ENCODE measurements at places on chromosomes 6 and 20. TPM values are rescaled to one million over a fixed set of nuclear protein-coding genes. Genes with fewer than 3 reads are reported as not detected.

DNA sequence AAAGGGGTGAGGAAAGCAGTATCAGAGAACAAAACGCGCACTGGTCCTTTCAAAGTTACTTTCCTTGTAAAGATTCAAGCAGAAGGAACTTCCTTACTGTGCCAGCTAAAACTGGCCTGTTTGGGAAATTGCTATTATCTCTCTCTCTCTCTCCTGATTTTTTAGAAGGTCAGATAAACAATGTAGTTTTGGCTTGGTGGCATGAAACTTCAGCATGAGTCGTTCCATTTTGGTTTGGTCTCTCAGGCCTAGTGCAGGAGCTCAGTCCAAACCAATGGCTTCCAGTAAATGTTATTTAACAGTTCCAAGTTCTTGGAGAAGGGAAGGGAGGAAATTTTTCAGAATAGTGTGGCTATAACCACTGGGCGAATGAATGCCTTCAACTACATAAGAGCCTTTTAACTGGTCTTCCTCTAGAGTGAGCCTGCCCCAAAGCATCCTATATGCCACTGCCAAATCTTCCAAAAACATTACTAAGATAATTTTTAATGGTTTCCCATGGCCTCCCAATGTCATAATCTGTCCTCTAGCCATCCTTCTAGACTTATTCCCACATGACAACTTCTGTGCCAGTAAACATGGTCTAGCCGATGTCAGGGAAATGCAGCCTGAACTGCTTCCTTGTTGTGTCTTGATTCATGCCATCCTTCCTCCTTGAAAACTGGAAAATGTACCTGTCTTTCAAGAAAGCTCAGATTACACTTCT, 9.1 kb upstream of the SNX9 start:
- DNase-seq = peak; percentile 67

- DNase-seq = no peak
These were observed 39.7 kb downstream of the PIM1 start for GRCh38 chr6:37209461-37210205.

- no peak for DNase-seq
These were observed 120.3 kb downstream of the KCNQ5 start for GRCh38 chr6:72742001-72742673.

C6orf52 gene
- 1.9 TPM for total RNA-seq

GRCh38 chr20:59777331-59777725, 156.1 kb downstream of the SYCP2 start:
- DNase-seq = no peak

CEP162 gene
- 2.6 TPM for total RNA-seq

DNA sequence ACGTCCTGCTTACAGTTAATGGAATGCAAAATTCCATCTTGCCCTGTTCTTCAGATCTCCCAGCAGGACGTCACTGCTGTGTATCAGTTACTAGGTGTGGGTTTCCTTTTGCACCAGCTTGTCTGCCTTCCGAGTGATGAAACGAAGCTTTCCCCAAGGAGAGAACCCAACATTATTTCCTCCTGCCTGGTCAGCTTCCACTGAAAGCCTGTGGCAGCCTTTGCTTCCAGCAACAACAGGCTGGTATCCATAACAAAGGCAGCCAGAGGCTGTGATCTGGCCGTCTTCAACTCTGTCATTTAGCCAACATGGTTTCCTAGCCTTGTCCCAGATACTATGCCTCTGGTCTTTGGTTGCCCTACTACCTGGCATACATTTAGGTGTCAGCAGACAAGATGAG, 78.9 kb upstream of the HEY2 start:
- DNase-seq = peak; percentile 34

- no peak for DNase-seq
These were observed 67.3 kb downstream of the LY86 start for GRCh38 chr6:6655805-6656251.

DNA sequence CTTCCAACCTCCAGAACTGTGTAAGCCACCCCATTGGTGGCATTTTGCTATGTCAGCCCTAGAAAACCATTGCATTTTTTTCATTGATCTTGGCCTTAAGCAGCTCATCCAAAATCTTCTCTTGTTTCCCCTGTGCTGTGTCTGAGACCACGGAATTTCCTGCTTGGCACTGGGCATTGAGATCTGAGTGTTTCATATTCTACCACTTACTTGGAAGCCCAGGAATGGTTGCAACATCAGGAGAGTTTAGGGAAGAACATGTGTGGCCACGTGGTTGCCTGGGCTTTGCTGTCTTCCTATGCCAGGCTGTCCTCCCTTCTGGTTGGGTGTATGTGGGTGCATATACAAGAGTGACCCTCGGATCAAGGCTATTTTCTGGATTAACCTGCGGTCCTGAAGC, 139.3 kb upstream of the PMEPA1 start:
- DNase-seq = no peak

GRCh38 chr20:13930281-13930680, 60.1 kb downstream of the SEL1L2 start:
- DNase-seq = peak; percentile 82

- no peak for DNase-seq
These were observed 98.1 kb downstream of the RALGAPA2 start for GRCh38 chr20:20614391-20614790.

BPIFB2 gene
- not detected for total RNA-seq

- DNase-seq = no peak
These were observed 28.9 kb downstream of the ELMO2 start for GRCh38 chr20:46377518-46377917.

BANF2 gene
- not detected for total RNA-seq

GRCh38 chr20:49505518-49505917, 23.1 kb upstream of the KCNB1 start:
- no peak for DNase-seq

- DNase-seq = peak; percentile 91
These were observed 230.6 kb upstream of the SUPT3H start for GRCh38 chr6:45608252-45608913.

- DNase-seq = no peak
These were observed 35.3 kb downstream of the METTL24 start for GRCh38 chr6:110322874-110323242.

CST7 gene
- 1.0 TPM for total RNA-seq

GRCh38 chr6:33633462-33634158, 12.5 kb downstream of the ITPR3 start:
- no peak for DNase-seq

GRCh38 chr20:58993332-58994248, 12.5 kb downstream of the NELFCD start:
- no peak for DNase-seq

- DNase-seq = no peak
These were observed 266.4 kb downstream of the SAMD5 start for GRCh38 chr6:147774856-147775255.

DNA sequence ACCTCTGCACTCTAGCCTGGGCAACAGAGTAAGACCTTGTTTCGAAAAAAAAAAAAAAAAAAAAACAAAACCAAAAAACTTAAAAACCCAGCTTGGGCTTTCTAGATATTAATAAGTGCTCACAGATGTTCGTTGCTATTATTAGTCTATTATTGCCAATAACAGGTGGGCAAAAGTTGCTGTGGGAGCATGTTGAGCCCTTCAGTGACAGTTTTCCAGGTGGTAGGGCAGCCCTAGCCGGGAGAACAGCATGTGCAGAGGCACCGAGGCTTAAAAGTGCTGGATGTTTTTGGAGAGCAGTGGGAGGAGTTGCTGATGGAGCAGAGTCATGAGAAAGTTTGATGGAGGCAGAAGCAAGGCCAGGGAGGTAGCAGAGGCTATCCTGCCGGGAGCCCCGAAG, 4.4 kb downstream of the PPP1R16B start:
- no peak for DNase-seq

- no peak for DNase-seq
These were observed 29.3 kb downstream of the DNAAF9 start for GRCh38 chr20:3378138-3378537.

PTCHD4 gene
- 9.0 TPM for total RNA-seq

DNA sequence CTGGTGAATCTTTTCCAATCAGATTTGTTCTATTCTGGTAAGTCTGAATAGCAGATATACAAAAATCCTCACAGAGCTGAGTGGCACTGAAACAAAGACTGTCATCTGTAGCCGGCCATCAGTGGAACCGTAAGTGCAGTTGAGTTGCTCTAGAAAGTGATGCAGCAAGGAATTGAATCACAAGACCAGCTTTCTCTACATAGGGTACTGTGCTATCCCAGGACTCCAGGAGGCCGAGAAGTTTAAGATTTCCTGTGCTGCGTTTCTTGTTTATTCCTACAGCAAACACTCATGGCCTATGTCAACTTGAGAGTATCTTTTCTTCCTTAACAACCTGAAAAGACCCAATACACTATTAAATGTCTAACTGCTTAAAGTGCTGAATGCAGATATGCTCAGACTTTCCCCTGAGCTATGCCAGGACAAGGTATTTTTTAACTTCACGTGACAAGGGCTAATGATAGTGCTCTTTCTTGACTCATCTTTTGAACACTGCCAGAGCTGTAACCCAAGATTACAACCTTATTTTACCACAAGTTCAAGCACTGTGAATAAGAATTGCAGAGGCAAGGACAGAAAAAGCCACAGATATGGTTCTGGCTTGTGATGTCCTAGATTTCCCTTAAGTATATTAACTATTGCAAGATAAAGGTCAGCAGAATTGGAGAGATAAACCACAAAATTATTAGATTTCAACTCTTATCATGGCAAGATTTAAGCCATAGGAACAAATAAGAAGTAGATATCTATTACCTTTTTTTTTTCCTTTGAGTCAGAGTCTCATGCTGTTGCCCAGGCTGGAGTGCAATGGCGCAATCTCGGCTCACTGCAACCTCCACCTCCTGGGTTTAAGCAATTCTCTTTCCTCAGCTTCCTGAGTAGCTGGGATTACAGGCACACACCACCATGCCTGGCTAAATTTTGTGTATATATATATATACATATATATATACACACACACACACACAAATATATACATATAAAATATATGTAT, 71.6 kb downstream of the GJA1 start:
- peak; percentile 42 for DNase-seq

- DNase-seq = no peak
These were observed 43.0 kb upstream of the CCR6 start for GRCh38 chr6:167079853-167080297.

- DNase-seq = no peak
These were observed 1.0 kb upstream of the SOX18 start for GRCh38 chr20:64050261-64051032.

SIM1 gene
- not detected for total RNA-seq

IP6K3 gene
- not detected for total RNA-seq

ACTL10 gene
- total RNA-seq = 0.06 TPM

- no peak for DNase-seq
These were observed 63.2 kb upstream of the BEND6 start for GRCh38 chr6:56891754-56892153.

GRCh38 chr6:21653905-21654304, 60.4 kb downstream of the SOX4 start:
- DNase-seq = no peak

GRCh38 chr6:45738057-45738455, 277.6 kb downstream of the CLIC5 start:
- DNase-seq = no peak

GRCh38 chr6:145885431-145885830, 70.8 kb upstream of the FBXO30 start:
- no peak for DNase-seq

TRIM38 gene
- total RNA-seq = 3.8 TPM

DNA sequence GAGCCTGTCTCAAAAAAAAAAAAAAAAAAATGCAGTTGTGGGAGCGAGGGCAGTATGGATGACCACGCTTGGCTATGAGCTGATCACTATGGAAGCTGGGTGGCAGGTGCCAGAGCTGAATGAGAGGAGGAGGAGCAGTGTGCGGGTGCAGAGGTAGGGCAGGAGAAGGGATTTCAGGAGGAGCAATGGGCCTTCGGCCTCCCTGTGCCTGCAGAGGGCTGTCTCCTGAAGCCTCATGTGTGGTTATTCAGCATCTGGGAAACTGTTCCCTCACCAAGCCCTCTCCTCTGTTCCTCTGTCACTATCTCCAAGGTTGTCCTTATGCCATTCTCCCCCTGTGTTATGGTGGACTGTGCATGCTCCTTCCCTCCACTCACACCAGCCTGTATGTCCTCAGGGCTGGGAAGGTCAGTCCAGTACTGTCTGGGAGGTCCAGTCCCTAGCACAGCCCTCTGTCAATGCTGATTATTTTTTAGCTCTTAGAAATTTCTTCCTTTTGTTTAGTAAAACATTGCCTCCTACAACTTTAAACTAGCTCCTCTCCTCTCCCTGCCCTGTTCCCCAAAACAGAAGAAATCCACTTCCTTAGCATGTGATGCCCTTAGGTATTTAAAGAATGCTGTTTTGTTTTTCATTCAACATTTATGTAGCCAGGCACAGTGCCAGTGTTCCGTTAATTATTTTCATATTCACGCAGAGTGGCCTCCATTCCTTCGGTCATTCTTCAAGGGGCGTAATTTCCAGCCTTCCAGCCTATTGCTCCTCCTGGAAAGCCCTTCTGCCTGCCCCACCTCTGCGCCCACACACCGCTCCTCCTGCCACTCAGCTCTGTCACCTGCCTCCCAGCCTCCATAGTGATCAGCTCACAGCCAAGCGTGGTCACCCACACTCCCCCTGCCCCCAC, 48.9 kb downstream of the CNBD2 start:
- peak; percentile 11 for DNase-seq

DNA sequence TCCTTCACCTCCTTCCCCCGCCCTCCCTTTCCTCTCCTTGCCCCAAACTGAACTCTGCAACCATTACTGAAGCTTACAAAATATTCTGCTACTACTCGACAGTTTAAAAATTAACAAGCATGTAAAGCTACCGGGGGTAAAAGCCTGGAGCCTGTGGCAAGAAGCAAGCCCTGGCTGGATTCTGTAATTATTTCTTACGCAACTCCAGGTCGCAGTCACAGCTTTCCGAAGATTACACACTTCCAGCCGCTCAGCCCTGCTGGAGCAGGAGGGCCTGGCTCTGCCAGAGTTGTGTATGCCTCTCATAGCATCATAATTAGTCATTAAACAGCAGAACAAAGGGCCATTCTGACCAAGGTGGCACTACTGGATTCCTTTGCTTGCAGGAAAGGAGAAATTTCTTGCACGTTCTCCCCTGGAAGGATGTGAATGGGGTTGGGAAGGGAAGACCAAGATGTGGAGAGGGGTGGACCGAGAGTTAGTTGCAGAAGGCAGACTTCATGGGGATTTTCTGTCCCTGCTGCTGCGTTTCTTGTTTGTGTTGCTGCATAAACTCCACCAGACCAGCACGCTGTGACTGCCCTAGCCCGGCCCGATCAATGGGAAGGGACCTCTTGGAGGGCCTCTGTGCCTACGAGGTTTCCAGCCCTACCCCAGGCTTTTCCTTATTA, 23.6 kb downstream of the FOXQ1 start:
- peak; percentile 98 for DNase-seq

GRCh38 chr6:82072121-82072521, 175.4 kb downstream of the IBTK start:
- no peak for DNase-seq

DNA sequence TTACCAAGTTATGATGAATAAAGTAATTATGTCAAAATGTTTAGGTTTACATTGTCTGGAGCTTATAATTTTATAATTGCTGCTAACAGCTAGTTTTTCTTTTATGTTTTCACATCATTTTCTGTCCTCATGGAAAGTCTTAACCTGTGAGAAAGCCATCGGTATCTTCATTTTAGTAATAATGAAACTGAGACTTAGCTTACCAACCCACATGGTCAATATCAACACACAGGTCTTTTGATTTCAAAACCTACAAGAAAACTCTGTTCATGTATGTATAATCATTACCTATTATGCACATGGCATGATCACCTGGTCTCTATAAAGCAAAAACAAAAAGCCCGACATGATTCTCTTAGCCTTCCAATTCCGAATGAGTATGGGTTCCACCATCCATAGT, 61.9 kb downstream of the KCNQ5 start:
- DNase-seq = no peak

GTF2H4 gene
- 22.2 TPM for total RNA-seq

LRRC73 gene
- total RNA-seq = 0.07 TPM
